Ascending aorta (tissue), 2 donors: ENCODE measurements at places on chromosomes 11 and 22. TPM values are rescaled to one million over a fixed set of nuclear protein-coding genes. Genes with fewer than 3 reads are reported as not detected.

GRCh38 chr11:114251815-114252337, 44.3 kb upstream of the NNMT start:
- H3K36me3 ChIP-seq: peaks cover 81% of the 10 kb centered on the region
- H3K4me1 ChIP-seq: peaks cover 12% of the 10 kb centered on the region
- H3K4me3 ChIP-seq: no peak overlapping the region

The TLCD5 gene
- total RNA-seq: 8.4 TPM

DNA sequence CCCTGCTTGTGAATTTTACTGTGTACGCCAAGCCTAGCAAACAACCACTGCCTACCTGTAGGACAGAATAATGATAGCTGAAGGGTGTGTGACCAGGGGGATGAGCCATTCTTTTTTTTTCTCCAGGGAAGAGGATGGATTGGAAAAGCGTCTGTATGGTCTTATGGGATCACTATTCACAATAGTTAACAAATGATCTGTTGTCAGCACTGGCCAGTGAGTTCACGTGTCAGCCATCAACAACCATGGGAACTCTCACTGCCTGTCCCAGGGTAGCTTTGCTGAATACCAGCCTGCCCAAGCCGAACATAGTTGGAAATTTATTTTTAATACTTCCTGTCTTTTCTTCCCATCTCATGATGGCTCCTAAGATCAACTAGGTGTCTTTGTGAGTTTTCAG, 170.2 kb downstream of the ST3GAL4 start:
- no peaks in the 10 kb centered on the region for H3K27me3 ChIP-seq
- H3K27ac ChIP-seq: no peak overlapping the region
- no peaks in the 10 kb centered on the region for H3K4me1 ChIP-seq
- no peak overlapping the region for H3K4me3 ChIP-seq
- H3K36me3 ChIP-seq: no peaks in the 10 kb centered on the region

DNA sequence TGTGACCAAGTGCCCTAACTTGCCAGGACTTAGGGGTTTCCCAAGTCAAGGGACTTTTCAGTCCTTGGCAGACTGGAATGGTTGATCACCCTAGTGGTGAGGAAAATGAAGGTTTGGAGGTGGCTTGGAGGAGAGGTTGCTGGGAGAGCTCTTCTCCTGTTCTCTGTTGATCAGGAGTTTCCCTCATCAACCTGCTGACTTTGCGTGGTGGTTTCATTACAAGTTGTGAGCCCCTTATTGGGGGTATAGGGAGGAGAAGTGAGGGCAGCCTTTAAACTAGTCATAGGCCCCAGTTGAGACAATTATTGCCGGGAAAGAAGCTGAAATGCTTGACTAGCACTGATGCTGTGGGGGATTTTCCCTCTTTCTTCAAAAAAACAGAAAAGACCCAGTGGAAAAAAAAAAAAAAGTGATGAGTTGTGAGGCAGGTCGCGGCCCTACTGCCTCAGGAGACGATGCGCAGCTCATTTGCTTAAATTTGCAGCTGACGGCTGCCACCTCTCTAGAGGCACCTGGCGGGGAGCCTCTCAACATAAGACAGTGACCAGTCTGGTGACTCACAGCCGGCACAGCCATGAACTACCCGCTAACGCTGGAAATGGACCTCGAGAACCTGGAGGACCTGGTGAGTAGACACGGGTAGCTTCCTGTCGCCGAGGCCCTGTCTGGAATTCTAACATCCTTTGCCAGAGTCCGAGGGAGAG, at the start of gene CXCR5:
CXCR5 (plus strand) TSS at position 525 of the 704 bp plus-strand sequence; CDS start at position 575, 50 bp downstream.
- peak within 1 kb of the TSS; percentile 96 for H3K27ac ChIP-seq
- no peaks in the 10 kb centered on the region for H3K36me3 ChIP-seq
- H3K4me3 ChIP-seq: no peak within 1 kb of the TSS
- no peaks in the 10 kb centered on the region for H3K27me3 ChIP-seq
- peaks cover 28% of the 10 kb centered on the region for H3K4me1 ChIP-seq

- H3K4me3 ChIP-seq: no peak overlapping the region
- H3K27ac ChIP-seq: no peak overlapping the region
- H3K36me3 ChIP-seq: no peaks in the 10 kb centered on the region
- no peak for DNase-seq
- no peaks in the 10 kb centered on the region for H3K27me3 ChIP-seq
- H3K4me1 ChIP-seq: no peaks in the 10 kb centered on the region
These were observed 16.0 kb downstream of the MRTFA start for GRCh38 chr22:40620464-40621046.

GRCh38 chr11:61671527-61671926, 8.7 kb upstream of the DAGLA start:
- no peaks in the 10 kb centered on the region for H3K4me1 ChIP-seq
- H3K4me3 ChIP-seq: no peak overlapping the region
- no peaks in the 10 kb centered on the region for H3K36me3 ChIP-seq
- H3K27ac ChIP-seq: no peak overlapping the region
- no peaks in the 10 kb centered on the region for H3K27me3 ChIP-seq
